ENCODE measurements at places on chromosomes 13 and 19. TPM values are rescaled to one million over a fixed set of nuclear protein-coding genes. Genes with fewer than 3 reads are reported as not detected.

Gene IL4I1
- total RNA-seq, result 0.84 TPM

Gene ZNF132
- total RNA-seq, result 5.4 TPM

Gene CEACAM20
- not detected for total RNA-seq

Gene GPC6
- 32.4 TPM for total RNA-seq

Gene PSG1
- not detected for total RNA-seq

Gene POLR1G
- total RNA-seq, result 3.5 TPM

Gene ISYNA1
- total RNA-seq, result 86.5 TPM

Gene LRRC4B
- 12.2 TPM for total RNA-seq

Gene HCST
- total RNA-seq, result 18.7 TPM

Gene TYROBP
- total RNA-seq, result 117 TPM

GRCh38 chr13:51768378-51768921 is 35.5 kb downstream of the DHRS12 start:
- no peaks in the 10 kb centered on the region for H3K27me3 ChIP-seq
- H3K27ac ChIP-seq, result no peak overlapping the region
- no peaks in the 10 kb centered on the region for H3K4me1 ChIP-seq
- no peak for DNase-seq
- no peak overlapping the region for H3K4me3 ChIP-seq
- no peaks in the 10 kb centered on the region for H3K36me3 ChIP-seq

DNA sequence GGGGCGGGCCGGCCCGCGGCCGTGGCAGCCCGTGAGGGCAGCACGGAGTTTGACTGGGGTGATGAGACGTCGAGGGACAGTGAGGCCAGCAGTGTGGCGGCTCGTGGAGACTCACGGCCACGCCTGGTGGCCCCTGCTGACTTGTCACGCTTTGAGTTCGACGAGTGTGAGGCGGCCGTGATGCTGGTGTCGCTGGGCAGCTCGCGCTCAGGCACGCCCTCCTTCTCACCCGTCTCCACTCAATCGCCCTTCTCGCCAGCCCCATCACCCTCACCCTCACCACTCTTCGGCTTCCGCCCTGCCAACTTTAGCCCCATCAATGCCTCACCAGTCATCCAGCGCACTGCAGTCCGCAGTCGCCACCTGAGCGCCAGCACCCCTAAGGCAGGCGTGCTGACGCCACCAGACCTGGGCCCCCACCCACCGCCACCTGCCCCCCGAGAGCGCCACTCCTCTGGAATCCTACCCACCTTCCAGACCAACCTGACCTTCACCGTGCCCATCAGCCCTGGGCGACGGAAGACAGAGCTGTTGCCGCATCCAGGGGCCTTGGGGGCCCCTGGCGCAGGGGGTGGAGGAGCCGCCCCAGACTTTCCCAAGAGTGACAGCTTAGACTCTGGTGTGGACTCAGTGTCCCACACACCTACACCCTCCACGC is 4.5 kb downstream of the CIC start:
- no peak overlapping the region for H3K4me3 ChIP-seq
- no peaks in the 10 kb centered on the region for H3K4me1 ChIP-seq
- no peak overlapping the region for H3K27ac ChIP-seq
- H3K36me3 ChIP-seq, result no peaks in the 10 kb centered on the region
- peak; percentile 47 for DNase-seq

GRCh38 chr13:33879118-33879517 is 61.2 kb downstream of the RFC3 start:
- DNase-seq, result no peak
- no peaks in the 10 kb centered on the region for H3K27me3 ChIP-seq
- no peak overlapping the region for H3K27ac ChIP-seq
- H3K36me3 ChIP-seq, result no peaks in the 10 kb centered on the region
- H3K4me3 ChIP-seq, result no peak overlapping the region

DNA sequence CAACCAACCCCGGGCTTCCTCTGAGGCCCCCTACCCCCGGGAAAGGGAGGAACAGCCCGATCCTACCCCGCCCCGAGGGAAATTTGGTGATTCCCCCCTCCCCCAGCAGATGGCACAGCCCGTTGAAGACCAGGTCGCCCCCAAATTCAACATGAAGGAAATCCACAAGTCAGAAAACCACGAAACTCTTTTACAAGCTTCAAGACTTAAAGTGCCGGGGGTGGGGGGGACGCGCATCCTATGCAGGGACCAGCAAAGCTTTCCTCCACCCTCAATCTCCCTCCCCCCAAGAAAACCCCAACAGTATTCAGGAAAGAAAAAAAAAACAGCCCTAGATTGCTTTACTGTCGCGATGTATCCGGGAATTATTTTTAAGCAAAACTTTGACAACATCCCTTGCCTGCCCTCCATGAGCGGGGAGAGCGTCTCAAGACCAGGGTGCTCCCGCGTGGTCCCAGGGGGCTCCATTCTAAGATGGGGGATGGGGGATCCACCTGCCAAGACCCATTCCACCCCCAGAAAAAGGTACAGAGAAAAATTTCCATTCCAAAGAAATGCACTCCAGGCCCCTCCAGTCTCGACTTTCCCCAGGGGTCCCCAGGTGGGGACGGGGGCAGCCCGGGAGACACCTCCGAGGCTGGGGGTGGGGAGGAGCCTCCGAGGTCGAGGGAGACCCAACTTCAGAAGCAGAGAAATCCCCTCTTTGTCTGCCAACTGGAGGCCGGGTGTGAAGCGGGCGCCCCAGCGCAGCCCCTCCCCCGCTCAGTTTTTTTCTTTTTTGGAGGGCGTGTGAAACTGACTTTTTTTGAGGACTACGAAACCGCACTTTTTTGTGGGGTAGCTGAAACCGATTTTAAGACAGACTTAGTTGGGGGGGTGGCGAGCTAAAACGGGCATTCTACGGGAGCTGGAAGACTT is 1.5 kb downstream of the TCF3 start:
- no peaks in the 10 kb centered on the region for H3K36me3 ChIP-seq
- H3K4me1 ChIP-seq, result no peaks in the 10 kb centered on the region
- no peak for DNase-seq
- no peaks in the 10 kb centered on the region for H3K27me3 ChIP-seq

DNA sequence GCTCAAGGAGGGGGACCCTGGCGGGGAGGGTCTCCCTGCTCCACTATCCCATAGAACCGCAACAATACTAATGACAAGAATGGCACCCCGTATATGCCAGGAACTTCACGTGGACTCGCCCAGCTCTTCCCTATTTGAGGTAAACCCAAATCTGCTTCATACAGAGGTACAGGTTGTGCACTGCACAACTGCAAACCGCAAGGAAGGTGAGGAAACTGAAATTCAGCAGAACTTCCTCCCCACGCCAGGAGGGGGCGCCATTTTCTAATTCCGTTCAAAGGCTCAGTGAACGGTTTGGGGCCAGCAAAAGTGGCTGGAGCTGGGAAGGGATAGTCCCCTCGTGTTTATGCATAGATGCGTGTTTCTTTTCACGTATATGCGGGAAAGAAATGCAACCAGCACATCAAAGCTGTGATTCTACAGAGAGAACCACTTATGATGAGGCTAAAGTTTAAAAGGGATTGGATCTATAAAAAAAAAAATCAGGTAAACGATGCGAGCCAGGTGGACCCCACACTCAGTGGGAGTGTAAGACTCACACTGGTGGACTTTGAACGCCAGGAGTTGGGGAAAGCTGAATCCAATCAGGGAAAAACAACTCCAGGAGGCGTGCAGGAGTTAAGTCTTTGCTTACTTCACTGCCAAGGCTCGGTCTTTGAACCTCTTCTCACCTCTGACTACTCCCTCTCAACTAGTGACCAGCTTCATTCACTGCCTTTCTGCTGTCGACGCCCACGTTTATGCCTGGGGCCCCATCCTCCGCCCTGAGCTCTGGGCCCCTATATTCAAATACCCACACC is 20.3 kb downstream of the C19orf81 start:
- H3K4me3 ChIP-seq, result no peak overlapping the region
- DNase-seq, result no peak
- H3K27me3 ChIP-seq, result no peaks in the 10 kb centered on the region
- H3K27ac ChIP-seq, result no peak overlapping the region
- H3K4me1 ChIP-seq, result no peaks in the 10 kb centered on the region

GRCh38 chr19:5395556-5395955 is 54.9 kb upstream of the PTPRS start:
- H3K27me3 ChIP-seq, result peaks cover 1% of the 10 kb centered on the region
- DNase-seq, result no peak
- no peaks in the 10 kb centered on the region for H3K4me1 ChIP-seq
- no peak overlapping the region for H3K27ac ChIP-seq
- H3K36me3 ChIP-seq, result no peaks in the 10 kb centered on the region

DNA sequence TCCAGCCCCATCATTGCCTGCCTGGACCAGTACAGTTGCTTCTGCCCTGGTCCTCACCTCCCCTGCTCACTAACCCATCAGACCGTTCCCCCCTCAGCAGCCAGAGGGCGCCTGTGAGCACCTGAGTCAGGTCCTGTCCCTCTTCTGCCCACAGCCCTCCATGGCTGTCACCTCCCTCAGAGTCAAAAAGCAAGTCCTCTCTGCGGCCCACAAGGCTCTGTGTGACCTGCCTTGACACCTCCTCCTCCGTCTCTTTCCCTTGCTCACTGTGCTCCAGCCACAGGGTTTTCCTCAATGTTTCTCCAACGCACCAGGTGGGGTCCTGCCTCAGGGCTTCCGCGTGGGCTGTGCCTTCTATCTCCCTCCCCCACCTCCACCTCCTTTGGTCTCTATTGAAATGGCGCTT is 29.4 kb upstream of the PTPRS start:
- H3K4me1 ChIP-seq, result no peaks in the 10 kb centered on the region
- H3K27me3 ChIP-seq, result no peaks in the 10 kb centered on the region
- no peaks in the 10 kb centered on the region for H3K36me3 ChIP-seq
- DNase-seq, result no peak
- no peak overlapping the region for H3K27ac ChIP-seq

GRCh38 chr19:51607077-51607476 is 23.1 kb downstream of the SIGLEC5 start:
- no peak for DNase-seq
- H3K27me3 ChIP-seq, result no peaks in the 10 kb centered on the region
- no peak overlapping the region for H3K4me3 ChIP-seq
- no peaks in the 10 kb centered on the region for H3K36me3 ChIP-seq
- no peaks in the 10 kb centered on the region for H3K4me1 ChIP-seq

GRCh38 chr13:76732367-76732766 is 153.8 kb downstream of the KCTD12 start:
- H3K27ac ChIP-seq, result no peak overlapping the region
- H3K36me3 ChIP-seq, result no peaks in the 10 kb centered on the region

GRCh38 chr19:50551715-50552187 is 16.5 kb downstream of the LRRC4B start:
- no peak for DNase-seq
- no peak overlapping the region for H3K27ac ChIP-seq
- H3K4me1 ChIP-seq, result no peaks in the 10 kb centered on the region
- no peak overlapping the region for H3K4me3 ChIP-seq

DNA sequence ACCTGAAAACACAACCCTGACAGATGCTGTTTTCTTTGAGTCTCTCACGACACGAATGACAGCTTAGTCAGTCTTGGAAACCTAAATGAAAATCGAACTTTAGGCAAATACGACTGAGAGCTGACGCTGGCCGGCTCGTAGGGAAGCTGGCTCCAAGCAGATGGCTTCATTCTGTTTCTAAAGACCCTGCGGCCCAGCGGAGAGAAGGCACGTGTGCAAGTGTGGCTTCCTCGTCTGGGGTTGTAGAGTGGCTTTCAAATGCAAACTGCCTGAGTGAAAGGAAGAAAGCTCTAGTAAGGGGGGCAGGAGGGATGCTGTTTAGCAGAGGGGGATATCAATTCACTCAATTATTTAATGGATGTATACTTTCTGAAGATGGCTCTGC is 26.1 kb upstream of the TIMM44 start:
- H3K4me3 ChIP-seq, result no peak overlapping the region
- H3K4me1 ChIP-seq, result no peaks in the 10 kb centered on the region
- DNase-seq, result no peak

- H3K4me3 ChIP-seq, result no peak overlapping the region
- no peaks in the 10 kb centered on the region for H3K4me1 ChIP-seq
- no peaks in the 10 kb centered on the region for H3K36me3 ChIP-seq
- H3K27ac ChIP-seq, result no peak overlapping the region
Measured at GRCh38 chr13:113927661-113928581, 46.0 kb downstream of the C13orf46 start.

DNA sequence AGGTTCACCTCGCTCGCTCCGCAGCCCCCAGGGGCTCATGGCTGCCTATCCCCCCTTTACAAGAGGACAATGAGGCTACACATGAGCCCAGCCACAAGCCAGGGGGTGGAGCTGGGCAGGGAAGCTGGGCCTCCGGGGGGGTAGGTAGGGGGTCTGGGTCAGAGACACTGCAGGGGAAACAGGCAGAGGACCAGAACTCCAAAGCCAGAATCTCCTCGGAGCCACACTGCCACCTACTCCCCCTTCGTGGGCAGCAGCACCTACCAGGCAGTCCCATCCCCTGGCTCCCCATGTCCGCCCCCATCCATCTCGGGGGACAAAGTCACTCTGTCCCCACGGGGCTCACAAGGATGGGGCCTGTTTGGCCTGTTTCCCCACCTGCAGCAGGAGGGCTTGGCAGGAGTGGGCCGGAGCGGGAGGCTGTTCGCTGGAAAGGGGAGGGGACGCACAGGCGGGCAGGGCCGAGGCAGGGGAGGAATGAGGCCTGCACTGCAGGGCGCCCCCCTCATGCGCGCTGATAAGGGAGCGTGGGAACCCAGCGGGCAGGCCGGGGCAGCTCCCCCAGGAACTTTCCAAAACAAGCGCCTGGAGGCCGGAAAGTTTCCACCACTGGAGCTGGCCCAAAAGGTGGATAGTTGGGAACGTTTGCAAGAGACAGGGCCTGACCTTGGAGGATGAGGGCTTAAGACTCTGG is 545 bp upstream of the ISYNA1 start:
- peak; percentile 80 for DNase-seq
- no peaks in the 10 kb centered on the region for H3K4me1 ChIP-seq
- H3K4me3 ChIP-seq, result no peak overlapping the region
- H3K27ac ChIP-seq, result peak overlapping the region; percentile 58
- no peaks in the 10 kb centered on the region for H3K27me3 ChIP-seq

- H3K4me1 ChIP-seq, result peaks cover 7% of the 10 kb centered on the region
- no peaks in the 10 kb centered on the region for H3K27me3 ChIP-seq
- no peaks in the 10 kb centered on the region for H3K36me3 ChIP-seq
- DNase-seq, result no peak
Measured at GRCh38 chr13:110414931-110415330, 107.8 kb downstream of the COL4A2 start.

- no peaks in the 10 kb centered on the region for H3K4me1 ChIP-seq
- H3K4me3 ChIP-seq, result no peak overlapping the region
- H3K27ac ChIP-seq, result no peak overlapping the region
Measured at GRCh38 chr13:99332456-99332855, 25.3 kb upstream of the GPR183 start.
